RPMI8226 (cell line): ENCODE measurements at places on chromosomes 16 and 17.

DNA sequence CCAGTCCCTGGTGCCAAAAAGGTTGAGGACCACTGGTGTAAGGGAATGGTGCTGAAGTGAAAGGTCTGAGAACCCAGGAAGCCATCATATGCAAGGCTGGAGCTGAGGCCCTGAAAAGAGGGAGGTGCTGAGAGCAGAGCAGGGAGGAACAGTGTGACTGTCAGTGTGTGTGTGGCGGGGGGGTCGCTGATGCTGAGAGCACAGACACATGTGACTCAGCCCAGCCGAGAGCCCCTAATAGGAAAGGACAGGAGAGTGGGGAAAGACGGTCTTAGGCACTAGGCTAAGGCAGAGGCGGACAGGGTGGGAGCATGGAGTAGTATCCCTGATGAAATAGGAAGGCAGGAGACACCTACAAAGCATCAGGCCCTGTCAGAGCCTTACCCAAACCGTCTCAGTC, 1.2 kb downstream of the B9D1 start:
- DNase-seq, result no peak

DNA sequence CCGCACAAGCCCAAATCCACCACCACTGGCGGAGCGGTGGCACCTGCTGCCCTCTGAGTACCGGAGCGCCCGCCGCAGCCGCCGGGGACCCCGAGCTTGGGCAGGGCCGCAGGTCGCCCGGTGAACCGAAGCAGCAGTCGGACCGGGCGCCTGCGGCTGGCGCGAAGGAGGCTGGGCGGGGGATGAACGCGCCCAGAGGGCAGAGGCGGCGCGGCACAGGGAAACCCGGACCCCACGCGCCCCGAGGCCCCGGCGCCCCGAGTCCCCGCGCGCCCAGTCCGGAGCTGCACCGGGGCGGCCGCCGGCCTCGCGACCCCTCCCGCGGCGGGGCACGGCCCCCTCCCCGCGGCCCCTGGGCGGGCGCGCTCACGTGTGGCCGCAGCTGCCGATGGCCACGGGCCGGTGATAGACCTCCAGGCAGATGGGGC, 393 bp downstream of the RNF166 start:
- peak; percentile 46 for DNase-seq

DNA sequence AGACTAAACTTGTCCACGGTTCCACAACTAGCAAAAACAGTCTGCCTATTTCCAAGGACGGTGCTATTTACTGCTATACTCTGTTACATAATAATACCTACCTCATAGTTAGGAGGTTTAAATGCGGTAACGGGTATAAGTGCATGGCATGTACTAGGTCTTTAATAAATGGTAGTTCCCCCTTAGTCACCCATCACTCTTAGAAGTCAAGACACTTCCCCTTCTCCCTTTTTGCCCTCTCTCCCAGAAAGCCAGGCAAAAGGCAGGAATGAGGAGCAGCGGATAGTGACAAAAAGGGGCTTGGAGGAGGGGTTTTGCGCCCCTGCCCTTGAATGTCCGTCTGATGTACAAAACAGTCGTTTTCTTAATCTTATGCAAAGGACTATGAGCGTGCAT, 1.1 kb upstream of the LSM12 start:
- no peak for DNase-seq

DNA sequence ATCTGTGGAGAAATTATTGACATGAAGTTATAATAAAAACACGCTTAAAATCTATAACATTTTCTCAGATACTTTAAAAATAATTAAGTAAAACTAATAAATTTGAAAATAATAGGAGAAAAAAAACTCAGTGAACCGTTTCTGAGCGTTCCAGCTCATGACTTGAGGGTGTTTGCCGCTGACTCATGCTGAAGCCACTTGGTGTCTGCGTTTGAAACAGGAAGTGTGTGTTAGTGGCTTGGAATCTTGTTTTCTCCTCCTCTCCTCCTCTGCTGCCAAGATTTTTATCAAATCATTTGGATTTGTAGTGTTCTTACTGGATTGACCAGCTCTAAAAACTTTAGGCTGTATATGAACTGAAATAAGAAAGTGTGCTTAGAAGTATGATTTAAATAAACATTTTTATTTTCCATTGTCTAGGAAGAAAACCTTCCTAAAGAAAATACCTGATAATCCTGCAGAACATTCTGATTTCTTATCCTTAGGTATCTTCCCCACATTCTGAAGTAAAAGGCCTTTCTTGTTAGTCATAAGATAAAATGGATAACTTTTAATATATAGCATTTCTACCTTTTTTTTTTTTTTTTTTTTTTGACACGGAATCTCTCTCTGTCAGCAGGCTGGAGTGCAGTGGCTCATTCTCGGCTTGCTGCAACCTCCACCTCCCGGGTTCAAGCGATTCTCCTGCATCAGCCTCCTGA, 30.8 kb downstream of the USP10 start:
- peak; percentile 60 for DNase-seq

DNA sequence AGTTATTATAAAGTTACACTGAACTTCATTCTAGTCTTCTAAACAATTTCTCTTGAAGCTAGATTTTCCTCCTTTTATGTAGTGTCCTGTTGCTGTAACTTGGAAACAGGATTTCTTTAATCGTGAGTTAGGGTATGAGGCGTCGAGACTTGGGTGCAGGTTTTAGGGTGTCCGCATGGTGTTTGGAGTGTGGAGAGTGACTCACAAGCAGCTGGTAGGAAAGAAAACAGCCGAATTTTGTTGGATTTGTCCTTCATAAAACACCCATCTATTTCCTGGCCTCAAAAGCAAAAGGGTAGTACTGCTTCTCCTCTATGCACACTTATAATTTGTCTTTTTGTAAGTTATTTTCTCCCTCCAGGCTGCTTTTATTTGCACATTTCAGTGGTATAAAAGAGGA, 1.6 kb downstream of the RPTOR start:
- no peak for DNase-seq

DNA sequence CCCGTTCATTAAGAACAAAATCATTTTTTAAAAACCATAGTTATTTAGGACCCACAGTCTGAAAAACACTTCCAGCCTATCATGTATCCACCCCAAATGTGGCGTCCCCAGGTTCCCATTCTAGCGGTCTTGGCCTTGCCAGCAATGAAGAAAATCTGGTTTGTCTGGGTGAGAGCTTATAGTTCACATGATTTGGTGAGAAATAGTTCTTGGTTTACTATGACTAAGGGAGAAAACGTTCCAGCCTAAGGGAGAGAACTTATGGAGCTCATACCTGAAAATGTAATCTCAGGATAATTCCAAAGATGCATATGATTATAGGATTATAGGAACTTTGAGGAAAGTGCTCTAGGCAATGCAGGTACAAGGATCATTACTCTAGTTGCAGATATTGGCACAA, 4.8 kb downstream of the MARVELD3 start:
- DNase-seq, result no peak

DNA sequence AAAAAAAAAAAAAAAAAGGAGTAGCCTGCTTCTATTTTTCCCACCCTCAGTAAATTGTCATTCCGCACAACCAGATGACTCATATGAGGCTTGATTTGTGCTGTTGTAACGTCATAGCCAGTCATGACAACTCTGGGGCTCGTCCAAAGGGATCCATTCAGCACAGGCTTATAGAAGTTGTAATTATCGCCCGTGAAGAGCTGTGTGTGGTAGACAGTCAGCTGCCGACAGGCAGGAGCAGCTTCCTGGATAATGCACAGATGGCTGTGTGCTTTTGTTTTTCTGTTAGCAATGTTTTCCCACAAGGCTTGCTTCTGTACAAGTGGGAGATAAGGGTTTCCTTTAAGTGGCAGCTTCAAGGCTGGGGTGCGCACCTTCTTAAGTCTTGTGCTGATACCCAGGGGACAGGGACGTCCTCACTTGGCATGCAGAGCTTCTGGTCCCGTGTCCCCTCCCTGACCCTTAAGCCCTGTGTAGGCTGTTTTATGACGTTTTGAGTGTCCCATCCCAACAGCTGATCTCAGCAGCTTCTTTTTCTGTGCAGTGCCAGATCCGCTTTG, 26.0 kb downstream of the SNX29 start:
- no peak for DNase-seq

DNA sequence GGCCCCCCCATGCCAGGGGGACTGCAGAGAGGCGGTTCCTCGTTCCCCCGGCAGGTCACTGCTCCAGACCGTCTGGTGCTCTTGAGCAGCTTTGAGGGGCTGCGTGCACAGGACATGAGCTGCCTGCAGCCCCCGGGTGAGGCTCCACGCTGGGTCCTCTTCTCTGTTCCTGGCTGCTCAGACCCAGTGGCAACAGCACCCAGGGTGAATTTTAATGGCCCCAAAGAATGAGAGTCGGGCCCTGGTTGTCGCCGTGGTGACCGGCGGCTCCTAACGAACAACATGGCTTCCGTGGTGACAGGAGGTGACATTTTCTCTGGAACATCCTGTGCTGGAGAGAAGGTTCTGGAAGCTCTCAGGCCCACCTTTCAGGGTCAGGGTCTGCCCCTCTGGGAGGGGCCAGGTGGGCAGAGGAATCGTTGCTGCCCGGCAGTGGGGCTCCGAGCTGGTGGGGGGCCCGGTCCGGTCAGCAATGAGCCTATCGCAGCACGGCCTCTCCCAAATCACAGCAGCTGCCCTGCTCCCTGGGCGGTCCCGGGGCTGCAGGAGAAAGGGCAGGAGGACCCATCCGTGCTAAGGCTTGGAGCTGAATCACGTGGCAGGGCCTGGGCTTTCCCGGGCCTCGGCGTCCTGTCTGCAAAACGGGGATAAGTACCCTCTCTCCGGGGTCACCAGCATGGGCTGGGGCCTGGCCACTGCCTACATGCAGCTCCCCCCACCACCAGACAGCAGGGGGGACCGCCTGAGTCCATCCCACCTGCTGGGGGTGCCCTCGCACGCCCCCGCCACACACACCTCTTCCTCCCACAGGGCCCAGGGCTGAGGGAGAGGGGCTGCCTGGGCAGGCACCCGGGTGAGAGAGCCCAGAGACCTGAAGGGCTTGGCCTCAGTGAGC, 3.4 kb upstream of the C1QTNF8 start:
- no peak for DNase-seq

DNA sequence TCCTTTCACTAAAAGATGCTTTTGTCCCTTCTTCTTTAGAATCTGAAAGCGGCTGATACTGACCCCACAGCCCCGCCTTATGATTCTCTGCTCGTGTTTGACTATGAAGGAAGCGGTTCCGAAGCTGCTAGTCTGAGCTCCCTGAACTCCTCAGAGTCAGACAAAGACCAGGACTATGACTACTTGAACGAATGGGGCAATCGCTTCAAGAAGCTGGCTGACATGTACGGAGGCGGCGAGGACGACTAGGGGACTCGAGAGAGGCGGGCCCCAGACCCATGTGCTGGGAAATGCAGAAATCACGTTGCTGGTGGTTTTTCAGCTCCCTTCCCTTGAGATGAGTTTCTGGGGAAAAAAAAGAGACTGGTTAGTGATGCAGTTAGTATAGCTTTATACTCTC, 10.1 kb upstream of the TANGO6 start:
- no peak for DNase-seq

DNA sequence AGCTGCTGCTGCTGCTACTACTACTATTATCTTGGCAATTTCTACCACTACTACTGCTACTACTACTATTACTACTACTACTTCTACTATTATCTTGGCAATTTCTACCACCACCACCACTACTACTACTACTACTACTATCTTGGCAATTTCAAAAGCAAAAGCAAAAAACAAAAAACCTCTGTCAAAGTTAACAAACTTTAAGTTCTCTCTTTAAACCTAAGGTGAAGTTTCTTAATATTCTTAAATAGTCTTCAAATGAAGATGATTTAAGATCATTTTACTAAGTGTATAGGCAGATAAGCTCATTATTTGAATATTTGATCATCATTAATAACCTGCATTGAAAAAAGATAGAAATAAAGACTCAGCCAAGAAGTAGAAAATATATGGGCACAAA, 118.5 kb downstream of the BRIP1 start:
- DNase-seq, result no peak

GRCh38 chr16:15689290-15689689, 39.2 kb downstream of the NDE1 start:
- no peak for DNase-seq

DNA sequence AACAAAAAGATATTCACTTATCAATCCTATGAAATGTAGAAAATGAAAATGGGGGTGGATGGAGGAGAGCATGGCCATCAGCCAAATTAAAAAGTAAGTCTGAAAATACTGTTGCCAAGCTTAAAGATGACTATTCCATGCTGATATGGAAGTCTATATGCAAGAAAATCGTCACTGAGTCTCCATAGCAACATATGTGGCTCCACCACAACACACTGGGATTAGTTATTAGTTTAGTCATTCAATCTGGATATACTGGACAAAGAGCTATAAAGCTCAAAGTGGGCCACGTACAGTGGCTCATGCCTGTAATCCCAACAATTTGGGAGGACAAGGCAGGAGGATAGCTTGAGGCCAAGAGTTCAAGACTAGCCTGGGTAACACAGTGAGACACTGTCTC, 24.7 kb upstream of the PSMD7 start:
- DNase-seq, result no peak

DNA sequence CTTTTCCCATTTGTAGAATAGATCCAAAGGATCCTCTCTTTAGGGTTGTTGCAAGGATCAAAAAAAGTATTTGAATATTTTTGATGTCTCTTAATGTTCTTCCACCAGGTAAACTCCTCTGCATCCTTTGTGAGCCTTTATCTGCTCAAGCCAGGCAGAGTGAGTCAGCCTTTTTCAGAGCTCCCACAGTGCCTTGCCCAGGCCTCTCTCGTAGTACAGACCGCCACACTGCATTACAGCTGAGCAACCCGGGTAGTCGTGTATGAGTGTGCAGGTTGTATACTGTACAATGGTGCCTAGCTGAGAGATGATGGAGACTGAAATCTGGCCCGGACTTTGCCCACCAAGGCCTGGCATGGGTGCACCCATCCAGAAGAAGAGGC, 20.9 kb downstream of the RHBDL3 start:
- no peak for DNase-seq

GRCh38 chr17:72407931-72408330, 287.1 kb downstream of the SOX9 start:
- DNase-seq, result no peak

- peak; percentile 97 for DNase-seq
Measured at GRCh38 chr16:49281843-49282642, 405 bp upstream of the CBLN1 start.
